ENCODE measurements at places on chromosomes 7 and 10.

- no peak for DNase-seq
These were observed 81.9 kb upstream of the FRMD4A start for GRCh38 chr10:14412624-14413023.

GRCh38 chr10:91210435-91210834, 10.0 kb upstream of the PCGF5 start:
- DNase-seq, result no peak

- peak; percentile 57 for DNase-seq
These were observed 330.6 kb downstream of the GRID1 start for GRCh38 chr10:86035791-86036543.

DNA sequence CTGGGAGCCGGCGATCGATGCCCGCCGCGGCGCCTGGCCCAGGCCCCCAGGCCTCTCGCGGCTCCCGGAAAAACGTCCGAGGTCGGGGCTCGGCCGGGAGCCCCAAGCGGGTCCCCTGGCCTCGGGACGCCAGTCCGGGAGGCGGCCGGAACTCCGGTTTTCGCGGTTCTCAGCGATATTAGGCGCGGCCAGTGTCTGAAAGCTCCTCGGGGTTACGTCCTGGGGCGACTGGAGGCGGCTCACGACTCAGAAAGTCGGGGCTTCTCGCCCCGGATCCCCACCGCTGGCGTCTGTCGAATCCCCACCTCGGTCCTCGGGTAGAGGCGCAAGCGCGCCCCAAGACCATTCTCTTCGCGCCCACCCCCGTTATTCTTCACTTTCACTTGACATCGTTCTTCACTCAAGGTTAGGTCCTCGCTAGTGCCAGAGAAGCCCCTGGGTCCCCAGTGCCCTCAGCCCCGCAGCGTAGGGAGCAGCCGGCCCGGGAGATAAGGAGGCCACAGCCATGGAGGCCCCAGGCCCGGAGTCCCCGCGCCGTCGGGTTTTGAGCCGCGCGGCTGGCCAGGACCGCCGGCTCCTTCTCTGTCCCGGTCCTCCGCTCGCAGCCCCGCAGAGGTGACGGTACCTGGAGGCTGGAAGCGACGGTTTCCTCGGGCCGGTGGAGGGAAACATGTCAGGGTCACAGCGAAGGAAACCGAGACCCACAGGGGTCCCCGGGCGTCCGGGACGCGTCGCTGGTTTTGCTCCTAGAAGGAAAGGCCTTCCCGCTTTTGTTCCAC, 35.2 kb upstream of the EBLN1 start:
- DNase-seq, result no peak

- DNase-seq, result no peak
These were observed 87.6 kb downstream of the PIP4K2A start for GRCh38 chr10:22626784-22627183.

DNA sequence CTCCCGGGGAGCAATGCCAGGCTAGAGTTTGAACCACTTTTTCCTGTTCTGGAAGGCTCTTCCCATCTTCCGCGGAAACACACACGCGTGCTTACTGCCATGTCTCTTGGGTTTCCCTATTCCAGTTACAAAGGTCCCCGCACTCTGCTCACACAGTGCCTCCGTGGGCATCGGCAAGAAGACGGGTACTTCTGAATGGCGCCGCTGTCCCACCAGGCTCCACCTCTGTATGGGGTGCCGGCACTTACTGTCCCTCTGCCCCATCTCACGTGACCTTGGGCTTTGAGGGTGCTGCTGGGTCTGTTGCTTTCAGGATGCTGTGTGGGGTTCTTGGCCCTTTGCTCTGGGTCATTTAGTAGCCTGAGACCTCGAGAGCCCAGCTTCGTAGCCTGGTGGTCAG, 170.7 kb upstream of the SH2B2 start:
- peak; percentile 39 for DNase-seq

DNA sequence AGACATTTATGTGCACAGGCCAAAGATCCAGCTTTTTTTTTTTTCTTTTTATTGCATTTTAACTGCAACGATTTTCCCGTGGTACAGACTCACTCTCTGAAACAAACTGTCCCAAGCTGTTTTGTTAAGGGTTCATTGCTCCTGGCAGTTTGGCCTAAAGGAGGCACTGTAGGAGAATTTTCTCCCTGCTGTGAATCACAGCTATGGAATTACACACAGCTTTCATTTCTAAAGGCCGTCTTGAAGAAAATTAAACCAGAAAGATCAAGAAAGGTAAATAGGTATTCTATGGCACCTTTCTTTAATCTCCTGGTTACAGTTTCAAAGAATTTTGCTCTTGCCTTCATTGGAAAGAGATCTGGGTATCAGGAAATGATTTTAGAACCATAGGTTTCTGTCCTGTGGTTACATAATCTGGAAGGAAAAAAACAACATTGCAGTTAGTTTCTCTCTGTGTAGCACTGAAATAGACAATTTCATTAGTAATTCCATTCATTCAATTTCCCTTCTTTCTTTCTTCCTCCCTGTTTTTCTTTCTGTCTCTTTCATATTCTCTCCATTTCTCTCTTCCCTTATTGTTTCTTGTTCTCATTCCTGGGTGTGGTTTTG, 51.2 kb downstream of the PDK4 start:
- DNase-seq, result no peak

- peak; percentile 12 for DNase-seq
These were observed 9.8 kb downstream of the HSPA12A start for GRCh38 chr10:116732573-116732972.

- DNase-seq, result no peak
These were observed 78.3 kb downstream of the ELAPOR2 start for GRCh38 chr7:86981127-86981526.

- DNase-seq, result no peak
These were observed 101.8 kb downstream of the CYP26A1 start for GRCh38 chr10:93175490-93175889.

- DNase-seq, result no peak
These were observed 60.4 kb downstream of the NEURL1 start for GRCh38 chr10:103553743-103554487.

- no peak for DNase-seq
These were observed 29.4 kb upstream of the AMPH start for GRCh38 chr7:38660427-38661099.

DNA sequence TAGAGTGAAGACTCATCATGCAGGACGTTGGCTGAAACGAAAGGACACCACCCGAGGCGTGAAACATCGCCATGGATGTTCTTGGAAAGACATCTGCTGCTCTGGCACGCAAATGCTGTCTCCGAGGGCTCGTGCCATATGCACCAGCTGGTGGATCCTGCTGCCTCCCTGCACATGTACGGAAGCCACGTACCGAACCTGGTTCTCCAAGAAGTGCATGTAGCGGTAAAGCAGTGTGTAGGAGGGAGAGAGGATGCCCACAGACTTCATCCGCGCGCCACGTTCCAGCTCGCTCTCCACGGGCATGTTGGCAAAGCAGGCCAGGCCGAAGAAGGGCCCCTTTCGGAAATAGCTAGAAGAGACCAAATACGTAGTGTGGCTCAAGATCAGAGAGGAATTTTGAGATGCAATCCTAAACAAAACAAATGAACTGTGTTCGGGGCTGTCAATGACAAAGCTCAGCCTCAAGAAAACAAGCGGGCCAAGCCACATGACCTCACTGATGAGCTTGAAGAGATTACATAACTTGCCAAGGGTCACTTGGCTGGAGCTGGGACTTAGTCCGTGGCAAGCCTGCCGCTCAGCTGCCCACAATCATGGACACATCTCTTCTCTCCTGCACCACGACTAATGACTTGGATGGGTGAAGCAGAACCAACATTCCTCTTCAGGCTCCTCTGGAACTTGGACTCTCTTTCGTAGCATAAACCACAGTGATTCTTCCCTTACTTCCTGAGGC, 16.5 kb downstream of the DENND11 start:
- no peak for DNase-seq

DNA sequence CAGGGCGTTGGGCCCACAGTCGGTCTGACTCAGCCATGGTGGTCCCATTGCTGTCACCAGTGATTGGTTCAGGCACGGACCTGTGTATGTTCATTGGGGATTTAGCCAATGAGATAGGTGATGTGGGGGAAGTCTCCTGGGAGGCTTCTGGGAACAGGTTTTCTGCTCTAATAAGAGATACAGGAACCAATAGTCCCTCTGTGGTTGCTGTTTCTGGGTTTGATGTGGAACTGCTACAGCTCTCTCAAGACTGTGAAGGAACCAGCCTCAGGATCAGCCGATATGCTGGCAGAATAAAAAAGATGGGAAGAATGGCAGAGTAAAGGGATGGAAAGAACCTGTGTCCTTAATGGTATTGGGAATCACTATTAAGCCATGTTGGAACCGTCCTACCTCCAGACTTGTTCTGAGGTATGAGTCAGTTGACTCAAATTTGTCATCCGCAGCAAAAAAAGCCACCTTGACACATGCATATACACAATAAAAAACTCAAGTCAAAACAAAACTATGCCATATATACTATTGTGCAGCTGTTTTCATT, 70.6 kb downstream of the MCMBP start:
- no peak for DNase-seq

GRCh38 chr7:115805458-115805857, 225.1 kb downstream of the TFEC start:
- no peak for DNase-seq

DNA sequence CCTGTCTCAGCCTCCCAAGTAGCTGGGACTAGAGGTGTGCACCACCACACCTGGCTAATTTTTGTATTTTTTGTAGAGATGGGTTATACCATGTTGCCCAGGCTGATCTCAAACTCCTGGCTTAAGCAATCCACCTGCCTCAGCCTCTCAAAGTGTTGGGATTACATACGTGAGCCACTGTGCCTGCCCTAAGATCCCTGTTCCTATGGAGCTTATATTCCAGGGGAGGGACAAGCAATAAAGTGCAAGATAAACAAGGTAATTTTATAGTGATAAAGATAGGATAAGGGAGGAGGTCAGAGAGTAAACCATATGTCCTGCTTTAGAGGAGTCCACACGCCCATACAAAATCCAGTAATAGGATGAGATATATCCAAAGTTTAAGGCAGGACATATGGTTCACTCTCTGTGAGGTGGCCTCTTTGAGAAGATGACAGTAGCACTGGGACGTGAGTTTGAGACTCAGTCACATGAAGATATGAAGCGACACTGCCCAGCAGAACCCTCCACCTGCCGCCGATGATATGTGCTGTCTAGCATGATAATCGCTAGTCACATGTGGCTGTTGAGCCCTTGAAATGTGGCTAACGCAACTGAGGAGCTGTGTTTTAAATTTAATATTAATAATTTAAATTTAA, 113.5 kb upstream of the PDCD4 start:
- DNase-seq, result no peak

DNA sequence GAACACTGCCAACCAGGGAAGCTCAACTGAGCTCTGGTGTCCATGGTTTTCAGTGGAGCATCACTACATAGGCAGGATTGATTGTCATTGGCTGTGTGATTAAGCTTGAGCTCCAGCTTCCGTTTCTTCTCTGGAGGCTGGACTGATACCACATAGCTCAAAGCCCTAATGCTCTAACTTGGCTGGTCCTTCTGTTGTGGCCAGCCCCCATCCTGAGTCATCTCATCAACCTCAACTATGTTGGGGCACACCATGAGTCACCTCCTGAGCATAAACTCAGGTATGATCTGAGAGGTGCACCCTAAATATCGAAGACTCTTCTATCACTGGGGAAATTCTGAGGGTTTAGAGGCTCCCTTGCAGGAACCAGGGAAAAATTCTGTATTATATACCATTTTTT, 114.5 kb upstream of the INHBA start:
- DNase-seq, result no peak

DNA sequence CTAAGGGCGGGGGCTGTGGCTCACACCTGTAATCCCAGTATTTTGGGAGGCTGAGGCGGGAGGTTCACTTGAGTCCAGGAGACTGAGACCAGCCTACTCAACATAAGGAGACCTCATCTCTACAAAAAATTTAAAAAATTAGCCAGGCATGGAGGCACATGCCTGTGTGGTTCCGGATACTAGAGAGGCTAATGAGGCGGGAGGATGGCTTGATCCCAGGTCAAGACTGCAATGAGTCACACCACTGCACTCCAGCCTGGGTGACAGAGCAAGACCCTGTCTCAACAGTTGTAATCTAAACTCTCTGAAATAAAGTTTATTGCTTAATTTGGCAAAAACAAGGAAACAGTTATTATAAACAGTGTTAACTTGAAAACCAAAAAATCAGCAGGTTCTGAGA, 123.3 kb downstream of the USP6NL start:
- no peak for DNase-seq

DNA sequence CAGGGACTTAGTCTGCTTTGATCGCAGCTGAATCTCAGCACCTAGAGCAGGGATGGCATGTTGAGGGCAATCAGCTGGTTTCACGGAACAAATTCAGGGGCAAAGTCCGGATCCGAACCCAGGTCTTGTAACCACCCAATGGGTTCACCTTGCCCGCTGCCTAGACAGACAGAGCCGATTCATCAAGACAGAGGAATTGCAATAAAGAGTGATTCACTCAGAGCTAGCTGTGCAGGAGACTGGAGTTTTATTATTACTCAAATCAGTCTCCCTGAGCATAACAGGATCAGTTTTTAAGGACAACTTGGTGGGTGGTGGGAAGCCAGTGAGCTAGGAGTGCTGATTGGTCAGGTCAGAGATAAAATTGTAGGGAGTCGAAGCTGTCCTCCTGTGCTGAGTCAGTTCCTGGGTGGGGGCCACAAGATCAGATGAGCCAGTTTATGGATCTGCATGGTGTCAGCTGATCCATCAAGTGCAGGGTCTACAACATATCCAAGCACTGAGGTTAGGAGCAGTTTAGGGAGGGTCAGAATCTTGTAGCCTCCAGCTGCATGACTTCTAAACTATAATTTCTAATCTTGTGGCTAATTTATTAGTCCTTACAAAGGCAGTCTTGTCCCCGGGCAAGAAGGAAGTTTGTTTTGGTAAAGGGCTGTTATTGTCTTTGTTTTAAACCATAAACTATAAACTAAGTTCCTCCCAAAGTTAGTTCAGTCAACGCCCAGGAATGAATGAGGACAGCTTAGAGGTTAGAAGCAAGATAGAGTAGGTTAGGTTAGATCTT, 43.5 kb upstream of the CHST3 start:
- no peak for DNase-seq

- no peak for DNase-seq
These were observed 24.0 kb downstream of the KCNMA1 start for GRCh38 chr10:77613476-77614130.
